ENCODE measurements at places on chromosomes 16 and 17.

DNA sequence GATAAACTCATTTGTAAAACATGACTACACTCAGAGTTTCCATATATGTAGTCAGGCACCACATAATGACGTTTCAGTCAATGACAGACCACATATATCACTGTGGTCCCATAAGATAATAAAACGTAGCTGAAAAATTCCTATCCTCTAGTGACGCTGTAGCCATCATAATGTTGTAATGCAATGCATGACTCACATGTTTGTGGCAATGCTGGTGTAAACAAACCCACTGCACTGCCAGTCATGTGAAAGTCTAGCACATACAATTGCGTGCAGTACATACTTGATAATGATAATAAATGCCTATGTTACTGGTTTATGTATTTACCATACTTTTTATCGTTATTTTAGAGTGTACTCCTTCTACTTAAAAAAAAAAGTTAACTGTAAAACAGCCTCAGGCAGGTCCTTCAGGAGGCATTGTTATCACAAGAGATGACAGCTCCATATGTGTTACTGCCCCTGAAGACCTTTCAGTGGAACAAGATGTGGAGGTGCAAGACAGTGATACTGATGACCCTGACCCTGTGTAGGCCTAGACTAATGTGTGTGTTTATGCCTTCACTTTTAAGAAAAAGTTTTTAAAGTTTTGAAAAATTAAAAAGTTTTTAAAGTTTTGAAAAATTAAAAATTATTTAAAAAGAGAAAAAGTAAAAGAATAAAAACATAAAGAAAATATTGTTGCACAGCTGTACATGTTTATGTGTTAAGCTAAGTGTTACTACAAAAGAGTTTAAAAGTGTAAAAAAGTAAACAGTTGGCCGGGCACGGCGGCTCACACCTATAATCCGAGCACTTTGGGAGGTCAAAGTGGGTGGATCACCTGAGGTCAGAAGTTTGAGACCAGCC, 9.0 kb downstream of the STAT5B start:
- DNase-seq = no peak

DNA sequence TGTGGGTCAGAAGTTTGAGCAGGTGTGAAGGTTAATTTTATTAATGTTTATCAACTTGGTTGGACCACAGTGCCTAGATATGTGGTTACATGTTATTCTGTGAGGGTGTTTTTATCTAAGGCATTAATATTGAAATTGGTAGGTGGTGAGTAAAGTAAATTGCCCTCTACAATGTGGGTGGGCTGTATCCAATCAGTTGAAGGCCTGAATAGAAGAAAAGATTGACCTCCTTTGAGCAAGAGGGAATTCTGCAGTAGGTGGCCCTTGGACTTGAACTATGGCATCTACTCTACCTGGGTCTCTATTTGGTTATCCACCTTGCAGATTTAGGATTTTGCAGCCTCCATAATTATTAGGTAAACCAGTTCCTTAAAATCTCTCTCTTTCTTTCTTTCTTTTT, 356.8 kb upstream of the EEF2KMT start:
- DNase-seq = no peak

DNA sequence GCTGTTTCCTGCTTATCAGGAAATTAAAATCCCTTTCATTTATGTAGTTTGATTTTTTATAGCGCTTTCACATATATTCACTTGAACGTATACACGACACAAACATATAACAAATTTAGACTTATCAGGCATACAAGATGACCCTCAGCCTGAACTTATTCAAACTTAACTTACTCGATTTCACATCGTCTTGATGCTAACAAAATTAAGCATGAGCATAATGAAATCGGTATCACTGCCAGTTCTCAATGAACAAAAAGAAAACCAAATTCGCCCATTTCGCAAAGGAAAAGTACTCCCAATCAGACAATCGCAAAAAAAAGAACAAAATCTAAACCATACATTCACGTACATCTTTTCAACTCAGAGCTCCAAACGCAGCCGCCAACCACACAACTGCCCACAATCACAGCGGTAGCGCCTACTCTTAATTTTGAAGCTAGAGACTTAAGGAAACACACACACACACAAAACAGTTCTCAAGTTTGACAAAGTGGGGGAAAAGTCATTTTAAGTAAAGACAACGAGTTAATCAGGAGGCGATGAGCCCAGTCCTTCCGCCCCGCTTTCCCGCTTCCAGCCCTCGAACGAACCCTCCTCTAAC, 1.1 kb downstream of the GJC1 start:
- no peak for DNase-seq

- no peak for DNase-seq
Measured at GRCh38 chr17:79414063-79414792, 196.6 kb downstream of the RBFOX3 start.

Data from central memory CD8-positive, alpha-beta T cell (primary cell).